HTR-8/SVneo (cell line): ENCODE measurements at places on chromosomes 3 and 15.

GRCh38 chr3:58683001-58683458 lies 16.5 kb upstream of the FAM3D start:
- DNase-seq, result no peak

DNA sequence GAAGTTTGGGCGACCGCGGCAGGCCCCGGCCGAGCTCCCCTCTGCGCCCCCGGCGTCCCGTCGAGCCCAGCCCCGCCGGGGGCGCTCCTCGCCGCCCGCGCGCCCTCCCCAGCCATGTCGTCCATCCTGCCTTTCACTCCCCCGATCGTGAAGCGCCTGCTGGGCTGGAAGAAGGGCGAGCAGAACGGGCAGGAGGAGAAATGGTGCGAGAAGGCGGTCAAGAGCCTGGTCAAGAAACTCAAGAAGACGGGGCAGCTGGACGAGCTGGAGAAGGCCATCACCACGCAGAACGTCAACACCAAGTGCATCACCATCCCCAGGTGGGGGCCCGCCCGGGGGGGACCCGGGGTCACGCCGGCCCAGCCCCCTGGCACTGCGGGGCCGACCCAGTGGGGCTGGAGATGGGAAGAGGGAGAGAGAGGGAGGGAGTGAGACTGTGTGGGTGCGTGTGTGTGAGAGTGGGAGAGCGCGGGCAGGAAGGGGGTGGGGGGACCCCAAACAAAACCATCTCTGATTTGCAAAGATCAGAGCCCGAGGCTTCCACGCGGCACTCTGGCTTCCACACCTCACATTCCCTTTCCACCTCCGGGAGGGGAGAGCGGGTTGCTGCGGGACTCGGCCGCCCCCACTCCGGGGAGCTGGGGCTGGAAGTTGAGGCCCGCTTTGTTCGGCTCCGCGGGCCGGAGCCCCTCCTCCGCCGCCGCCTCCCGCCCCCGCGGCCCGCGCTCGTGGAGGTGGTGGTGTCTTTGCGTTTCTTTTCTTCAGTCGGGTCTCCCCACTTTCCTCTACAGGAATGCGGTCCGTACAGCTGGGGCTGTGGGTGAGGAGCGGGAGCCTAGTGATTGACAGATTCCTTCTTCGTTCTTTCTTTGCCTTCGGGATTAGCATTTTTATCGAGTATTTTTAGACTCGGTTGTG lies 898 bp downstream of the SMAD3 start:
- no peak for DNase-seq

DNA sequence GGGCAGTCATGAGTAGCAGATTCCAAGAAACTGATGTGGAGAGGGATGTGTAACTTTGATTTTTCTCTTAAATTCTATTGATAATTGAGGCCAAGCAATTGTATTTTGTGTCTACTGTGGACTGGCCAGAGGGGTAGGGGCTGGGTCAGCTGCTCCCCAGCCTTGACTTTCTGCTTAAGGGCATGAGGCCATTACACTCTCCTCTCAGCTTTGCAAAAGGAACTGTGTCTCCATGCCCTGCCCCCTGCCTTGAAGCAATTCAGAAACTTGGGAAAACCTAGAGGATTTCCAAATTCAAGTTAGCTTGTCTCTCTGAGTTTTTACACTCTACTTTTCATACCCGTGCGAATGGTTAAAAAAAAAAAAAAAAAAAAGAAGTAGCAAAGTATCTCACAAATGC lies 38.6 kb downstream of the ONECUT1 start:
- no peak for DNase-seq

DNA sequence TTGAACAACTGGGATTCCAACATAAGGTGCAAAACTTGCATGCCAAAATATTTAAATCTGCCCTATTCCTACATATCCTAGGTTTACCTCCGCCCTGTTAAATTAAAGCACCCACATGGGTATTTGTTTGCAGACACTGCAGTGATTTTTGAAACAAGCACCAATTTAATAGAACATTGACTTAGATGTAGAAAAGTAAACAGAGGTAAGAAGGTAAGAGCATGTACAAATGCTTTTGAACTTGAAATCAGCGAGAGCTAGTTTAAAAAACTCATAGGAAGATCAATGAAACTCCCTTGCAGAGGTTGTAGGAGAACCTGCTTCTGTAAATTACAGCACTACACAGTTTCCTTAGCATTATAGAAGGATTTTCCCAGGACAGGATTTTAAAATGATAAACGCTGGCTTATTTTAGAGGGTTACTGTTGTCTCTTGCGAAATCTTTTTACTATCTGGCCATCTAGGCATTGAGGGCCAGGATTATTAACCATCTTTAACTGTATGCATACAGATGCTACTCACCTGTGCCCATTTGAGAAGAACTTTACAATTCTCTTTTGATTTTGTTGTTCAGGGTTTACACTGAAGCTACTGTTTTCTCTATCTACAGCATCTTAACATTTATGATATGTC lies 284.8 kb downstream of the FEZF2 start:
- DNase-seq, result no peak

- DNase-seq, result no peak
Measured at GRCh38 chr3:126258670-126259069, 78.3 kb upstream of the ALDH1L1 start.

DNA sequence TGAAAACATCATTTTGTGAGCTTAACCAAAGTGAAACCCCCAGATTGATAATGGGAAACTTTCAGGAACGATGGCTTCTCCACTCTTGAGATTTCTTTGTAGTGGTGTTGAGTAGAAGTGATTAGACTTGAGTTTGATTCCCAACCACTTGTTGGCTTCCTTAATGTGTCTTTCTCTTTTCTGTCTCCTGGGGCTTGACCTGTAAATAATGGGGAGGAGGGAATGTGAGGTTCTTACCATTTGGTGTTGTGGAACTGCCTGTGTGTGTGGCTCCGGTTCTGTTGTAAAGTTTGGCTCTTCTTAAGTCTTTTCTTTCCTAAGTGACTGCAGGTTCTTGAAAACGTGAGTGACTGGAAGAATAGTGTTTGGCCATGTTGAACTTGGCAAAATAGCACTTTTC lies 2.7 kb downstream of the CDV3 start:
- DNase-seq, result no peak

- no peak for DNase-seq
Measured at GRCh38 chr3:141996437-141996836, 120.0 kb downstream of the ATP1B3 start.

DNA sequence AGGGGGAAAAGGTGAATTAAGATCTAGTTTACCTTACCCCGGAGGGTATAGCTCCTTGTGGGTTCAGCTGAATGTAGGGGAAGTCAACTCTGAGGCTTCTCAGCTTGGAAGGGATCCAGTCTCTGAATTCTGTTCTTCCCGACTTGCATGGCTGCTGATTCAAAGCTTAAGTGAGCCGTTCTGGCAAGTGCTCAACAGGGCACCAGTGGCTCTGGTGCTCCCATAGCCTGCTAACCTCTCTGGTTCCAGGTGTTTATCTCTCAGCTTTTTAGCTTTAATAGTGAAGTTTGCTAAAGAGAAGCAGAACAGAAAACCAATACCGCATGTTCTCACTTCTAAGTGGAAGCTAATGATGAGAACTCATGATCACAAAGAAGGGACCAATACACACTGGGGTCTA lies 46.3 kb upstream of the RBP1 start:
- no peak for DNase-seq

DNA sequence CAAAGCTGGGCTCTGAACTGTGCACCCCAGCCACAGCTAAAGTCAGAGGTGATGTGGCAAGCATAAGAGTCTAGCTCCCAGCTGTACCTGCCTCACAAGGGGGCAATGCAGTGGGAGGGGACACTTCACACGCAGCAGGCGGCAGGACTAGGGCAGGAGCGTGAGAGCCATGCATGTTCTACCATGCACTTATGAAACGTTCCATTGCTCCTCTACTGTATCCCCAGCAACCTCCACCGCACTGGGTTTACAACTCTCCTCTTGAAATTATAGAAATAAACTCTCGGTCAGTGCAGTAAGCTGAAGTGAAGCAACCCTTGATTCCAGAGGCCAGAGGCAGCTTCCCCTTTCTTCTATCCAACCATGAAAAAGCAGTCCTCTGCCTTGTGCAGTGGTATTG lies 298.6 kb upstream of the STT3B start:
- DNase-seq, result no peak

GRCh38 chr3:117541721-117542120 lies 832.1 kb downstream of the TUSC7 start:
- DNase-seq, result no peak

DNA sequence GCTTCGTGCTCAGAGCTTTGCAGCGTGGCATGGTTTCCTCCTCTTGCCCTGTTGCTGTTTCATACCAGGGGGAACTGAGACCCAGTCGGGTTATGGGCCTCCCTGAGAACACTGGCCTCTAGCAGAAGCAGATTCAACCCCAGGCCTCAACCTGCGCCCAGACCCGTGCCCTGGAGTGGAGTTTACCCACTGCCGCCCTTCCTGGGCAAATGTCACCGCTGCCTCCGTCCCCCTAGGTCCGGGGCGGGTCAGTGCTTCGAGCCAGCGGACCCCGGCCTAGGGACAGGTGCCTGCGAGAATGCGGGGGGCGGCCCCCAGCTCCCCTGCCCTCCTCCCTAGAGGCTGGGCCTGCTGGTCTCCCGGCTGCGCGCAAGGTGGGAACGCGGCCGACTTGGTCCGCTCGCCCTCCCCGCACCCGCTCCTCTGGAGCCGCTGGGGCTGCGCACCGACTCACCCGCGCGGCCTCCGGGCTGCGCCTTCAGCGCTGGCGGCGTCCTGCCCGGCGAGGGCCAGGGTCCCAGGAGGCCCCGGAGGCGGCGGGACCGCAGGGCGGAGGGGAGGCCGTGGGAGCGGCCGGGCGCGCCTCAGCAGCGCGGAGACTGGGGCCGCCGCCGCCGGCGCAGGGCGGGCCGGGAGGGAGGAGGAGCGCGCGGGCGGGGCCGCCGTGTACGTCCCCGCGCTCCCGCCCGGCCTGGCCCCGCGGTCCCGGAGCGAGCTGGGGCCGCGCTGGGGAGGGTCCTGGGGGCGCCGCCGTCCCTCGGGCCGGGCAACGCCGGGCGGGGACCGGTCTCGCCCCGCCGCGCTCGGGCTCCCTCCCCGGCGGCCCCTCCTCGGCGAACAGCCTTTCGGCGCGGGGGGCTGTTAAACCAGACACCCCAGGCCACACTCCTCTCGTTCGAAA lies at the start of gene PIGZ:
PIGZ (minus strand) TSS at position 601 of the 901 bp plus-strand sequence. CDS start 16,802 bp downstream, outside the sequence.
- no peak for DNase-seq

- DNase-seq, result no peak
Measured at GRCh38 chr15:25710184-25710583, 152.9 kb downstream of the ATP10A start.
